ENCODE measurements at places on chromosomes 5 and 9. TPM values are rescaled to one million over a fixed set of nuclear protein-coding genes. Genes with fewer than 3 reads are reported as not detected.

DNA sequence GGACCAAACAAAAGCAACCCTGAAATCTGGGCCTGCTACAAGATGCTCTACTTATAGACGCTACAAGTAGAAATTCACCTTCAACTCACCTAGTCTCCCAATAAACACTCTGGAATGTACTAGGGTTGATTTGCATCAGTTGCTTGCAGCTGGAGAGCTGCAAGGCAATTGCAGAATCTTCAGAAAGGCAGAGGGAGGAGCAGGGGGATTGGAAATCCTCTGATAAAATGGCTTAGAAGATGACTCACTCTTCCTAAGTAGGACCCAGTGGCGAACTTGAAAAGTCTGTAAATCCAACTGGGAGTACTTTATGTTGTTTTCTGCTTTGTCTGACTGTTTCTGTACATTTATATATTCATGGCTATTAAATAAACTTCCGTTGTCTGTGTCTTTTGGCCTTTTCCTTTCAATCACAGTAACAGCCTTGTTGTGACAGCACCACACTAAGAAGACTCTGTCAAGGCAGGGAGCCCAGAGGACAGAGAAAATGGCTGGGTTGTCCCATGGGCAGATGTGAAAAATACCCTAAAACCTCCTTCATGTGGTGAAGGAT is 14.7 kb upstream of the MLLT3 start:
- no peak for DNase-seq

QRFP gene
- not detected for total RNA-seq

ISCA1 gene
- total RNA-seq, result 60.6 TPM

CD14 gene
- 0.96 TPM for total RNA-seq

RASA1 gene
- total RNA-seq, result 9.6 TPM

Data from Caki2 (cell line).